ENCODE measurements at places on chromosomes 3 and 15.

DNA sequence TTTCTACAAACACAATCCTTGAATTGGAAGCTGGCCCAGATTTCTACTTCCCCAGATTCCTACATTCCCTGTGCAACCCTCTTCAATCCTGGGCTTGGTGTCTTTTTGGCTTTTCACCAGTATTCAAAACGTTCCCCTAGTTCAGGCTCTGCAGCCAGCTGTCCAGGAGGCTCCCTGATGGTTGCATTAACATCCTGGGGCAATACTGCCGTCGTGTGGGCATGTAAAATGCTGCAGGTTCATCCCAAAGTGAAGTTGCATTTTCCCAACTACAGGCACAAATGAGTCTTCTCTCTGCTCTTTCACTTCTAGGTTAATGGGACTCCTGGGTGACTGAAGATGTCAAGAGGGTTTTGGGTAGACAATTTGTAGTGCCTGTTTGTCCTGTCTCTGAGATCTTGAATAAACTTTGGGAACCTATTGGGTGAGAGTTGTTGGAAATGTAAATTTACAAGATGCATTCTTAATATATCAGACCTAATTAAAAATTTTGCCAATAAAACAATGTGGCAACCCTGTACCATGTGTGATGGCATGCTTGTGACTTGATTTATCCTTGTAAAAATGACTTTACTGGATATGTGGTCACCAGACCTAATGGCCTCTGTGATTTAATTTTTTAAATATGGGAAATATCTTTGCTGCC lies 28.6 kb downstream of the SOX14 start:
- DNase-seq, result no peak

DNA sequence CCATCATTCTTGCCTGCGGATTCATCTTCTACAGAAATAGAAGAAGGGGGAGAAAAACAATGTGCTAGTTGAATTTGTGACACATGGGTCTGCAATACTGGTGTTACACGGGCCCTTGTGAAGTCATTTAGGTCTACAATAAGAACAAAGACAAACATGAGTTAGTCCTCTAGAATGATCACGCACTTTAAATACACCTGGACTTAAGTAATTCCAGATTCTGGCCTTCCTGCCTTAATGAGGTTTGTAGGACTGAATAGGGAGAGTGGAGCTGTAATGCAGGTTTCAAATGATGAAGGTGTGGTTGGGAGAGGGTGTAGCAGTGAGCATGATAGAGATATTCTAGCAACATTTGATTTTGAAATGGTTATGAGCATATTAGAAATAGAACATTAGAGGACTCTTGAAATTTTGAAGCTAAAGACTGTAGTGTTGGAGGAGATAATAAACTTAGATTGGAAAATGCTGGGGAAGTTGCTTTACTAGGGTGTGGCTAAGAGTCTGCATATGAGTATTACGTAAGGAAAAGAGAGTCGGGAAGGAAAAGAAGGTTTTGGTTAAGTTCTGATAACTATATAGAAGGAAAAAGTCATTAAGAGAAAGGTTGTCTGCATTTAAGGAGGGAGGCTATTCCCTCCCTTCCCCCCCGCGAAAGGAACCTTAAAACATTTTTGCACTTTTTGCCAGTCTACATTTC lies 606 bp downstream of the EIF2A start:
- DNase-seq, result no peak

GRCh38 chr15:77070180-77070494 lies 772 bp downstream of the TSPAN3 start:
- no peak for DNase-seq

DNA sequence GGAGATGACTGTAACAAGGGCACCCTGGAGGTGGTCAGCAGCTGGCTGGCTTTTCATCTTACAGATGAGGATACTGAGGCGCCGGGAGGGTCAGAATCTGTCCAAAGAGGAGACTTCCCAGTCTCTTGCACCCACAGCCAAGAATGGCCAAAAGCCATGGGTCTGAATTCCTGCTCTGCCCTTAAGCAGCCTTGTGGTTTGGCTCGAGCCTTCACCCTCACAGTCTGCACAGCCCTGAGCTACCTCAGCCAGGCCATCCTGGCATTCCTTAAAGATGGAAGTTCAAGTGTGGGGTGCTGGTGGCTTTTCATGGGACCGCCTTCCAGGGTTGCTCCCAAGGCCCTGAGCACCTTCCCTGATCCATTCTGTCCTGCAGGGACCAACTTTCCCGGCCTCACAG lies 59.2 kb downstream of the CACNA2D2 start:
- DNase-seq, result no peak

- no peak for DNase-seq
These were observed 42.1 kb downstream of the ABTB1 start for GRCh38 chr3:127714866-127715265.

DNA sequence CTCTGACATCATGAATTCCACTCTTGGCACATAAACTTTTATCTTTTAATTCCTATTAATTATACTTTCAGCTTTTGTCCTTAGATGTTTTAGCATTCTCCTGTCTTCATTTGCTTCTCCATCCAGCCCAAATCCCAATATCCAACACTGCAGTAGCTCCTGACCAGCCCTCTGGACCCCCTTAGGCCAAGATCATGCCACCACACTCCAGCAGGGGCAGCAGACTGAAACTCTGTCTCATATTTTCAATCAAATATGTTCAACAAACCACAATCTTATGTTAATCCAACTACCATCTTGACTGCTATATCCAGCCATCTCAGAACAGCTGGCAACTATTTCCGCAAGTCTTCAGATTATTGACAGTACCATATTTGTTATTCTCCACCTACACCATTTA lies 315.8 kb upstream of the ROBO2 start:
- no peak for DNase-seq

DNA sequence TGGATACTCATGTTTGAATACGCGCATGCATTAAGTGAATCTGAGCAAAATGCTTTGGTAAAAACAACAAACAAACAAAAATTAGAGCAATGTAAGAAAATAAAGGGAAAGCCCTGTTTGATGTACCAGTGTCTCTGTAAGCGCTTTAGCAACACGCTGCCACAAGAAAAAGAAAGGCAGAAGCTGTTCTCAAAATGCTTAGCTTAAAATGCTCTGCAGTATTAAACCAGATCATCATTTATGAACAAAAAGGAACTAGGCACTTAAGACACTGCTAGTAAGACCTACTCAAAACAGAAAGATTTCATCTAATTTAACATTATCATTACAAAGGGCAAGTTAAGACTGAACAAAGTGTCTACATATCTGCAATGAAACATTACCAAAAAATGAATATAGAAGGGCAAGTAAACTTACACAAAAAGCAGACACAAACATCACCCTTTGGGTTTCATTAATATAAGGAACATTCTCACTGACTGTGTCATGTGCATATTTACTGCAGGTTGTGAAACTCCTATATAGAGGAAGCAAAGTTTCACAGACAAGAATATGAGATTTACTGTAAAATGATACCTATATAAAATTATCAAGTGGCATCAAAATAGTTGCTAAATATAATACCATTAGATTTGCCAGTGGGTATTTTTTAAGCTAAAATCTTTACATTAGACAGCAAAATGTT lies 102.1 kb downstream of the FBXL22 start:
- DNase-seq, result no peak

- DNase-seq, result no peak
These were observed 93.2 kb downstream of the BCHE start for GRCh38 chr3:165744025-165744424.

DNA sequence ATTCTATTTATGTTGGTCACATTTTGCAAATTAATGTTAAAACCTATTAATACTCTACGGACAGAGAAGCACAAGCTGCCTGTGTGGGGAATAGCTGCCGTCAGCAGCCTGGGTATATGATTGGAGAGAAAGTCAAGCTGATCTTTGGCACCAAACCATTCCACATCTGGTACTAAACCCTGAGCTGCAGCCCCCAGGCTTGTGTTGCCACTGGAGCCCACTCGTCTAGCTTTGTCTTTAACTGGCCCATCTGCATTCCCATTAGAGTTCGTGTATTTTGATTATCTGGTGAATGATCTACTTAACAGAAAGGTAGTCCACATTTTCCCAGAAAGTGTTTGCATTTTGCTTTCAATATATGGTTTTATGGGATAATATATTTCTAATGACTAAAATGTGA lies 5.4 kb downstream of the NDUFB4 start:
- no peak for DNase-seq

GRCh38 chr3:66428733-66429132 lies 72.1 kb downstream of the LRIG1 start:
- no peak for DNase-seq

DNA sequence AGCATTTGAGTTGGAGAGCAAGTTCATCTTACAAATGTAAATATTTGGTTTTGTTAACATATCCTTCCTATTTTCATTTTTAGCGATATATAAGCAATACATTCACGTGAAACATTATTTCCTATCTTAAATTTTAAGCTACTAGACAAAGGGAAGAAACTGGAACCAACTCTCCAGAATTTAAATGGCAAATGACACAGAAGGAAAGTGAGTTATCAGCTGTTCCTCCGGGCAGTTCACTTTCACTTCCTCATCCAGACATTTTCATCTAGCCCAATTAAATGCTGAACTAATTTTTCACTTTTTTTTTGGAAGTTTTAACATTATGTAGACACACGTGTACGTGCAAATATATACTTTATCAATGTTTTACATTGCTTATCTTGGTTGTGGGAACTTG lies 58.7 kb downstream of the MORC1 start:
- no peak for DNase-seq

- DNase-seq, result no peak
These were observed 1.0 kb downstream of the SNX1 start for GRCh38 chr15:64096668-64097384.

DNA sequence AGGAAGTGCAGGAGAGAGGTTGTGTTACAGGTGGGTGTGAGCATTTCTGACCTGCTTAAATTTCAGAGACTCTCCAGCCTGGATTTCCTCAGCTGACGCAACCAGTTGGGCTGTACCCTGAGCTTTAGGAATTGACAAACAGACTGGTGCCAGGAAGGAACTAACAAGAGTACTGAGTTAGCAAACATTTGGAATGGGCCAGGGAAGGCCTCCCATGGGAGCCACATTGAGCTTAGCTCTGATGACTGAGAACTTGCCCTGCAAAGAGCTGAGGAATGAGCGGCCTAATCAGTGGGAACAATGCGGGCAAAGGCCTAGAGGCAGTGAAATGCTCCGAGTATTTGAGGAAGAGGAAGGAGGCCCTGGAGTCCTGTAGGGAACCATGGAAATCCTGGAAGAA lies 254.2 kb downstream of the FEZF2 start:
- no peak for DNase-seq

DNA sequence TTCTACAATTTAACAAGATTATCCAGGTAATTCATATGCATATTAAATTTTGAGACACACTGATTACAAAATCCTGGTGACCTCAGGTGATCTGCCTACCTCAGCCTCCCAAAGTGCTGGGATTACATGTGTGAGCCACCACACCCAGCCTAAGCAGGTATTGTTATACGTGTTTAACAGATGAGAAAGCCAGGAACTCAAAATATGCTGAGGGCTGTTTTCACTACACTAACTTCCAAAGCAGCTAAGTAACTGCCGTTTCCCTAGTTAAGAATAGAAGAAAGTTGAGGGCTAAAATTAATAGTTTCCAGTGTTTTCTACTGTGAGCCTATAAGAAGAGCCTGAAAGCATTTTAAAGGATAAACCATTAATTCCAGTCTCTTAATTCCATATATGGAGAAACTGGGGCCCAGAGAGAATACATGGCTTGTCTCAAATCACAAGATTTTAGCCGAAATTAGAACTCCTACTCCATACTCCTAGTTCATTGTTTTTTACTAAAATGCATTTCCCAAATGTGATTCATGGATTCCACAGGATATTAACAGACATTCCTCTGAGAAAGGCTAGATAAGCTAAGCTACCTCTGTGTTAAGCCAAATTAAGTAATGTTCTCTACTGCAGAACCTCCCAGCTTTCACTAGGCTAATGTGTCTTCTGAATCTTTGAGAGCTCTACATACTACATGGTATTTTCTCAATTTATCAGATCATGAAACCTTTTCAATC lies 17.0 kb upstream of the AVEN start:
- no peak for DNase-seq

DNA sequence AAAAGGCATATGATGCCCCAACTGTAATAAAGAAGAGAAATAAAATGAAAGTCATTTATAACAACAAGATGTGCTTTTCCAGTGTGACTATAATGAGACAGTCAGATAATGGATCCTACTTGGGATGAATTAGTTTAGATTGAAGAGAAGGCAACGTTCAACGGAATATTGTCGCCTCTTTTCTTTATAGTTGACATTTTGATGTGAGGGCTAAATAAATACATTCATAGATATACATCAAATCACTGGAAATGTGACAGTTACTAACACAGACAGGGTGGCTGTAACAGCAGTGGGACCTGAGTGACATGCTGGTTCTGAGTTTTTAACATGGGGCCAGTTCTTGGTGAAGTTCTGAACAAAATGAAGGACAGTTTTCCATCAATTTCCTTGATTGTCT lies 61.1 kb upstream of the ATP2B2 start:
- no peak for DNase-seq

- no peak for DNase-seq
These were observed 4.9 kb upstream of the MAGEF1 start for GRCh38 chr3:184716622-184717398.

DNA sequence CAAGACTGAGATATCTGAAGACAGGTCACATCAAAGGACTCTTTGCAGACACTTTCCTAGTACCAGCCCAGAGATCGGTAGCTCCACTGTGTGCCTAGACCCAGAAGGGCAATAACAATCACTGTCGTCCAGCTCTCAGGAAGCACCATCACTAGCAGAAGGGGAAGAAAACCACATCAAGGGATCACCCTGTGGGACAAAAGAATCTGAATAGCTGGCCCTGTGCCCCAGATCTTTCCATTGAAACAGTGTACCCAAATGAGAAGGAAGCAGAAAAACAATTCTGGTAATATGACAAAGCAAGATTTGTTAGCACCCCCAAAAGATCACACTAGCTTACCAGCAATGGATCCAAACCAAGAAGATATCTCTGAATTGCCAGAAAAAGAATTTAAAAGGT lies 404.4 kb upstream of the NECTIN3 start:
- no peak for DNase-seq

GRCh38 chr3:94587291-94587690 lies 524.4 kb downstream of the NSUN3 start:
- no peak for DNase-seq

- no peak for DNase-seq
These were observed 42.3 kb upstream of the ROPN1 start for GRCh38 chr3:124034016-124034843.

DNA sequence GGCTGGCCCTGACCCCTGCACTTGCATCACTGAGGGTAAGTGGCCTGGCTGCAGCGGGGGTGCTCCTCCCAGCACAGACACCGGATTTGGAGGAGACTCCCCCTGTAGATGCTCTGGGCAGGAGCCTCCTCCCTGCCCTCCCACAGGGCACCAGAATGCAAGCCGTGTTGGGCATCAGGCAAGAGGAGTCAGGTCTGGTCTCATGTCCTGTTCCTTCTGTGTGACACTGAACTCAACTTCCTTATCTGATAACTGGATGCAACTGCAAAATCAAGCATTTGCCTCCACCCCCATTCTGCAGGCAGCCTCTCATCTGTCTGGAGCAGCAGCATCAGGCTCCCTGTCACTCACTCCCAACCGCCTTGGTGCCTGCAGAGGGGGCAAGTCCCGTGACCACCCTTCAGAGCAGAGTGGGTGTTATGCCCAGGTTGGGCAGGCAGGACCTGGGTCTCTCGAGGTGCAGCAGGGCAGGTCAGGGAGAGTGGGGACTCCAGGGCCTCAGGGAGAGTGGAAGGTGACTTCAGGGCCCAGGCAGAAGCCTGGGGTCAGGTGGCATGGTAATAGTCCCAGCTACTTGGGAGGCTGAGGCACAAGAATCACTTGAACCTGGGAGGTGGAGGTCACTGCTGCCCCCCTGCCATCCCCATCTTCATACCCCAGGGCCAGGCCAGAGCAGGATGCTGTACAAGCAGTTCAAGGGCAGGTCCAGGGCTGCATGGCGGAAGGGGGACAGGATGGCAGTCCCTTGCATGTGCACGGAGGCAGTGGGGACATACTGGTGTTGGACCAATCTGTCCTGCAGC lies 10.5 kb upstream of the RPL29 start:
- no peak for DNase-seq

All from NT2/D1 (cell line).